T-helper 17 cell (primary cell): ENCODE measurements at places on chromosomes 4 and X. TPM values are rescaled to one million over a fixed set of nuclear protein-coding genes. Genes with fewer than 3 reads are reported as not detected.
A peak's percentile ranks its signal among the peaks of the same experiment; 100 is the strongest.

DNA sequence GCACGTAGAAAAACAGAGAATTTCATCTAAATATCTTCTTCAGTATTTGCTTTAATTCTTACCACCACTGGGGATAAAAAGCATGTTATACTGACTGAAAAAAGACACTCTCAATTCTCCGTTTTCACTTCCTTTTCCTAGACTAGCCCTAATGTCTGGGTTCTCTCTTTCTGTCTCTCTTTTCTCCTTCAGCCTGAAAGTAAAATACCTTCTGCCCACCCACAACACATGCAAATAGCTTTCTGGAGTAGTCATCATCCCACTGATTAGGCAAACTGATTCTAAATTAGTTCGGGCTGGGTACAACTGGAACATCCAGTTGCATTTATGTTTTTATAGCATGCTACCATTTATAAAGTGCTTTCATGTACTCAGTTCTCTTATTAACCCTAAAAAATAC lies 142.4 kb upstream of the ANKRD50 start:
- H3K4me3 ChIP-seq, result no peak overlapping the region
- H3K27me3 ChIP-seq, result no peaks in the 10 kb centered on the region
- H3K27ac ChIP-seq, result no peak overlapping the region
- H3K4me1 ChIP-seq, result no peaks in the 10 kb centered on the region

Gene NSUN7
- total RNA-seq, result not detected

Gene ASMTL
- total RNA-seq, result 34.6 TPM

Gene TLL1
- total RNA-seq, result not detected

GRCh38 chr4:16896881-16897750 lies 1.3 kb downstream of the LDB2 start:
- no peak overlapping the region for H3K4me3 ChIP-seq
- no peaks in the 10 kb centered on the region for H3K36me3 ChIP-seq

DNA sequence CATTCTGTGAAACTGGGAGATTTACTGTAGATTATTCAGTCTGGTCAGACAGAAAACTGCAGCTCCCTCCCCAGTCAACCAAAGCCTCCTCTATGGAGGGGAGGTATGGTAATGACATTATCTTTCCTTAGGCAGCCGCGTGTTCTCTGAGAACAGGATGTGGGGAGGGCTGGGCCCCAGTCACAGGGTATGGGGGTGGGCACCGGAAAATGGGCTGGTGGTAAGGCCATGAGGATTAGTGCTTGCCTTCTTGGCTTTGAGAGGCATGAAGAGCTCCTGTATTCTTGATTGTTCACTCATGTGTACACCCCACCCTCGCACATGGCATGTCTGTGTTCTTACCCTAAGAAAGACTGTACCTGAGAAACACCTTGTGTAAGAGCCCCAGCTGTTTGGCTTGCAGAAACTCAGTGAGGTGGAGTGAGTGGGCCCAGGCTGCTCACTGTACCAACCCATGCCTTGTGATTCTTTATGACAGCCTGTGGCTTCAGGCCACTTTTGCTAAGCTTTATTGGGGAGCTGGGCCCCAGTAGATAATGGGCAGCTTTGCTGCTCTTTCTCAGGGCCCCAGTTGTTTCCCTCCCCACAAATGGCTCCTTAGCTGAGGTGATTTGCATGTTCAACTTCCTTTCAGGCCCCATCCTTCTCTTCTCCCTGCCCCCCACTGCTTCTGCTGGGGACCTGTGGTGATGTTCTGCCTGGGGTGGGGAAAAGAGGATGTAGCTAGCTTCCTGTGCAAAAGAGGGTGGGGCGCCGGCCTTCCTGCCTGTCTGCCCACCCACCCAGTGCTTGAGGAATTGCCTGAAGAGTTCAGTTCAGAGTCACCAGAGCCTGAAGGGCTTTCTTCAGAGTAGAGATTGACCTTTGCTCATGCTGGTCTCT lies 30.7 kb downstream of the MSN start:
- H3K4me1 ChIP-seq, result peaks cover 43% of the 10 kb centered on the region
- peaks cover 3% of the 10 kb centered on the region for H3K36me3 ChIP-seq
- peak; percentile 24 for DNase-seq
- H3K27me3 ChIP-seq, result no peaks in the 10 kb centered on the region
- H3K27ac ChIP-seq, result peak overlapping the region; percentile 98
- peak overlapping the region; percentile 73 for H3K4me3 ChIP-seq

GRCh38 chr4:174156239-174156826 lies 127.1 kb downstream of the FBXO8 start:
- H3K4me1 ChIP-seq, result no peaks in the 10 kb centered on the region
- H3K4me3 ChIP-seq, result no peak overlapping the region
- no peak for DNase-seq
- H3K36me3 ChIP-seq, result no peaks in the 10 kb centered on the region
- peaks cover 52% of the 10 kb centered on the region for H3K27me3 ChIP-seq

DNA sequence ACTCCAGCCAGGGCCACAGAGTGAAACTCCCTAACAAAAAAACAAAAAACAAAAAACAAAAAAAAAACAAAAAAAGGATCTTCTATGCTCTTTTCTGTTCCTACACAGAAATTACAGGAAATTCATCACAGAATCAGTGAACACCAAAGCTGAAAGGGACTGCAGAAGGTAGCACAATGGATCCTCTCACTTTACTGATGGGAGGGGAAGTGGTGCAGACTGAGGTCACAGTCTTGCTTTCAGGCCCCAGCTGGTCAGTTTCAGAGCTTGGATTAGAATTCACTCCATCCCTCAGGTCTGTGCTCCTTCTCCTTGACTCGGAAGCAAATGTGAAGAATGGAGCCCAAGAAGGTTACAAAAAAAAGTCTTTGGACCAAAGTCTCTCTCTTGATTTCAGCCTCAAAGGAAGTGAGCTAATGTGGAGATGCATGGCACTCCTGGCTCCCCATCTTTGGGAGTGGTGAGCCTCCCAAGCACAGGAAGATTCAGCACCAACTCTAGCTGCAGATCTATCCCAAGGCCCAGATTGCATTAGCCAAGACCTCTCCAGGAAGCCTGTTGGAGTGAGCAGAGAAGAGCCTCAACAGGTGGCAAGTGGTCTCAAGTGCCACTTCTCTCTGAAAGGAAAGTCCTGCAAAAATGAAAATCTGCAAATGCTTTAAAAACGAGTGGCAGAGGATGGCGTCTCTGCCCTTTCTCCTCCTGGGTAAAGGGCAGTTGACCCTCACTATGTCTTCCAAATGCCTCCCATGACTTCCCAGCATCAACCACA lies 176.0 kb downstream of the MAML3 start:
- no peak overlapping the region for H3K27ac ChIP-seq
- H3K4me1 ChIP-seq, result peaks cover 8% of the 10 kb centered on the region
- no peak overlapping the region for H3K4me3 ChIP-seq
- H3K36me3 ChIP-seq, result no peaks in the 10 kb centered on the region
- no peak for DNase-seq

DNA sequence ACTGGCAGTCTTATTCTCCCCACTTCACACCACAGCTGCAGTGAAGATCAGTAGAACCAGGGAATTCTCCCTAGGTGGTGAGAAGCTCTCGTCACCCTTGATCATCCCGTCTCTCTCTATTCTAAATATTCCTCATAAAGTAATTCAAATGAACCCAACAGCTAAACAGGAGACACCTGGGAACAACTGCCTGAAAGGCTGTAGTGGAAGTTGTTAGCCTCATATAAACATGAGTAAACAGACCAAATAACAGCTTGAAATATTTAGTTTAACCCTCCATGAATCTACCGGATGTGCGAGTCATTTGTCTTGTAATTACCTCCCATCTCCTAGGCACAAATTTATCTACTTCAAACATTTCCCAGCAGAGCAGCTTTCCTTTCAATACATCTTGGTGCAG lies 30.4 kb upstream of the APELA start:
- DNase-seq, result no peak
- no peak overlapping the region for H3K4me3 ChIP-seq
- no peaks in the 10 kb centered on the region for H3K4me1 ChIP-seq
- no peaks in the 10 kb centered on the region for H3K36me3 ChIP-seq
- no peaks in the 10 kb centered on the region for H3K27me3 ChIP-seq
- H3K27ac ChIP-seq, result no peak overlapping the region

DNA sequence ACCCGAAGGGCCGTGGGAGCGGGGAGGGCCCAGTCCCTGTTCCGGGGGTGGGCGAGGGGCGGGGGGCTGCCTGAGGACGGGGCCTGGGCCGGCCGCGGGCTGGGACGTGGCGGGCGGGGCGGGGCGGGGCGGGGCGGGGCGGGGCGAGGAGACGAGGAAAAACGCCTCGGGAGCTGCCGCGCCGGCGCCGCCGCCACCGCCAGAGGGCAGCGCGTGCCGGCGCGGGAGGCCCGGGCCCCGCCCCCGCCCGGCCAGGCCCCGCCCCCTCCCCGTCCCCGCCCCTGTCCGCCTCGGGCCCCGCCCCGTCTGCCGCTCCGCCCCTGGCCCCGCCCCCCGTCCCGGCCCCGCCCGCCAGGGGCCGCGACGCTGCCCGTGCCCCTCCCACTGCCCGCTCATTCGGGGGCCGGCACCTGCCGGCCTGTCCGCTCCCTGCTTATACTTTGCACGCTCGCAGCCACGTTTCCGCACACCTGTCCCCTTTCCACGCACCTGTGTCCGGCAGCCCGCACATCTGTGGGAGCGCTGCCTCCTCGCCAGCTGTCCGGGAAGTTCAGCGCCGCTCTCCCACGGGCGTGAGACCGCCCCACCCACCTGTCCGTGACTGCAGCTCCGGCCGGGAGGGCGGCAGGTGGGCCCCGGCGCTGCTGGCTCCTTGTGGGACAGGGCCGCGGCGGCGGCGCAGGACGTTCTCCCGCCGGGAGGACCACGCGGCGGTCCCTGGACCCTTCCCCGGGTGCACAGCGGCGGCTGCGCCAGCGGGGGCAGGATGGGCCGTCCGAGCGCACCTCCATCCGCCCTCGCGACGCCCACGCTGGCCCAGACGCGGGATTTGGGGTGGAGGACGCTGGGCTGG lies 1.7 kb upstream of the FGFRL1 start:
- H3K27ac ChIP-seq, result peak overlapping the region; percentile 86
- H3K27me3 ChIP-seq, result peaks cover 29% of the 10 kb centered on the region
- H3K4me3 ChIP-seq, result peak overlapping the region; percentile 96
- DNase-seq, result peak; percentile 70
- H3K36me3 ChIP-seq, result peaks cover 2% of the 10 kb centered on the region
- H3K4me1 ChIP-seq, result peaks cover 8% of the 10 kb centered on the region

Gene MAGEA2
- not detected for total RNA-seq

Gene RRH
- total RNA-seq, result not detected
